ENCODE measurements at places on chromosomes 16 and 17.

DNA sequence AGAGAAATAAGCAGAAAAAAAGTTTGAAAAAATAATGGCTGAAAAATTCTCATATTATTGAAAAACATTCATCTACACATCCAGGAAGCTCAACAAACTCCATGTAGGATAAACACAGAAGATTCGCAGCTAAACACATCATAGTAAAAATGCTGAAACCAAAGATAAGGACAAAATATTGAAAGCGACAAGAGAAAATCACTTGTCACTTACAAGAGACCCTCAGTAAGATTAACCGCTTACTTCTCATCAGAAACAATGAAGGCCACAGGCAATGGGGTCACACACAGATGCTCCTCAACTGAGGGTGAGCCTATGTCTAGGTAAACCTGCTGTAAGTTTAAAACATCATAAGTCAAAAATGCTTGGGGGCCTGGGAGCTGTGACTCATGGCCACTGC, 38.1 kb upstream of the METRNL start:
- DNase-seq, result peak; percentile 45

- no peak for DNase-seq
Observed at GRCh38 chr17:80792373-80792781, 199.3 kb upstream of the CHMP6 start.

DNA sequence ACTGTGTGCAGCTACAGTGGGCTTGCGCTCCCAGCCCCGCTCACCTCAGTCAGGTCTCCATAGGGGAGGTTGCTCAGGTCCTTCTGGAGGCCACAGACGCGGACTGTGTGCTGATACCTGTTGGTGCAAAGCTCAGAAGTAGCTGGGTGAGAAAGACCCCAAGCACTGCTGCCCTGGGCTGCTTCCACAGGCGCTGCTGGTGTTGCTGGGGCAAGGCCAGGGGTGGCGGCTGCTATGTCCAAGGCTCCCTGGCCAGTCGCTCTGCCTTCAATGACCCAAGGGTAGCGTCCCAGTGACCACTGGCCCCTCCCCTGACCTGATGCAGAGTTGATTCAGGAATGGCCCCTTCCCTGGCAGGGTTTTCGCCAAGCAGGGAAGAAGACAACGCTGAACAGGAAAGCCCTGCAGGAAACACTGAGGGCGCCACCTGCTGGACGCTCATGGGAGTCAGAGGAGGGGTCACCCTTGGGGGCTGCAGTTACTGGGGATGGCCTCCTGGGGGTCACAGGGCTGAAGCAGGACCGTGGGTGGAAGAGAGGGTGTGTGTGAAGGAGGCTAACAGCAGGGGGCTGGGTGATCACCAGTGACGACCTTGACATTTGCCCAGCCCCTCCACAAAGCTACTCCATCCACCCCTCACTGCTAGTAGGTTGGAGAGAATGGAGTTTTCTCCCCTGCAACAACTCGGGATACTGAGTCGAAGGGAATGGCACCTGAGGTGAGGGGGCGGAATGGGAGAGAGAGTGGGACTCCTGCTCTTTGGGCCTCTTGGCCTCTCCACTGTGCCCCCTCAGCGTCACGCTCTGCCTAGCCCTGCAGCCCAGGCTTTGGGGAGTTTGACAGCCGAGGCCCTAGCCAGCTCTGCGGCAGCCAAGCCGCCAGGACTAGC, 38.3 kb downstream of the ABCC12 start:
- DNase-seq, result peak; percentile 72

DNA sequence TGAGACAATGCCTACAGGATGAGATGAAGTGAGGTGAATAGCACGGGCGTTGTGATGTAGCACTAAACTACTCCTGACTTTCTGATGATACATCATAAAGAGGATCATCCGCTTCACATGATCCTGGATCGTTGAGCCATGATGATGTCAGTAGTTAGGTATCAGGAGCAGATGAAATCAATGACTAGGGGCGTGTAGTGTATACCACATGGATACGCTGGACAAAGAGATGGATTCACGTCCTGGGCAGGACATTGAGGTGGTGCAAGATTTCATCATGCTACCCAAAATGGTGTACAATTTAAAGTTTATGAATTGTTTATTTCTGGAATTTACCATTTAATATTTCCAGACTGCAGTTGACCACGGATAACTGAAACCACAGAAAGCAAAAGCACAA, 156.6 kb downstream of the ANKFN1 start:
- no peak for DNase-seq

GRCh38 chr17:71632328-71632727, 488.5 kb upstream of the SOX9 start:
- peak; percentile 72 for DNase-seq

DNA sequence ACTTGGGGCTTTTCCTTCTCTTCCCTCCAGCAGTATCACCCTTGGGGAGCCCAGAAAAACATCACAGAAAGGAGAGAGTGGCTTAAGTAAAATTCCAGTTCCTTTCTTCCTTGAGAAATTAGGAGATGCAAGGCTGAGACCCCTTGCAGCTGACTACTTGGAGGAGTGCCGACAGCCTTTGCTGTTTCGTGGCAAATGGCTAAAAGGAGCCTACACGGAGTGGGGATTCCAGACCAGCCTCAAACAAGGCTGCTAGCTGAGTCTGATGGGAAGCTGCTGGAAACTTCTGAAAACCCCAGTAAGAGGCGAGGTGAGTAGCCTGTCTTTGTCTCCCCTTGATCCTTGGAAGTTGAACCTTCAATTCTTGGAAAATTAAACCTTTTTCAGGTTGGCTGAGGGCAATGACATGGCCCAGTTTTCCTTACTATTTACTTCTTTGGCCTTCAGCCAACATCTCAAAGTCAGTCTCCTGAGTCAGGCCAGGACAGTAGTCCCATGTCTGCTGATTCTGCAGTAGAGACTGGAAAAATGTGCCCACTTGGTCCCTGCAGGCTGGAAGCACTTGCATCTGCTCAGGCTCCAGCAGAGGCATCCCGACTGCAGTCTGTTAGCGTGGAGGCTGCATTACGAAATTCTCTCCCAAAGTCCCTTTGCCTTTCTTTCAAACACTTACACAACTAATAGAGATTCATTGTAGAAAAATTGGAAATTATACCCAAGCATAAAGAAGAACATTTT, 23.4 kb downstream of the SMIM36 start:
- DNase-seq, result peak; percentile 3

- no peak for DNase-seq
Observed at GRCh38 chr16:11553371-11553770, 33.3 kb downstream of the LITAF start.

DNA sequence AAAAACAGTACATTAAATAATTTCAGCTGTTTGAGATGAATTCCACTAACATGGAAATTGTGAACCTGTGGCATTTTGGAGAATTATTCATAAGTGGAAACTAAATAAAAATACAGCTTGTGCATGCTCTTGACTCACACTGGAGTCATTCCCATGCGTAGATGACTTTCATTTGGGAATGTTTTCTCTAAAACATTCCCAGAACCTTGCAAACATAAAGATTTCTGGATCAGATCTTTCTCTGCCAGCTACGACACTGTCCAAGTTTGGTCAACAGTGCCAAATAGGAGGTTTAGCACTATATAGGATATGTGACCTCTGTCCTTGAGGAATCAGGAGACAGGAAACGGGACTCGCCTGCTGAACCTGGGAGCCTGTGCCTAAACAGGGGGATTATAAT, 400.9 kb downstream of the SLC39A11 start:
- peak; percentile 88 for DNase-seq

GRCh38 chr17:82985973-82986372, 93.4 kb upstream of the METRNL start:
- DNase-seq, result no peak

DNA sequence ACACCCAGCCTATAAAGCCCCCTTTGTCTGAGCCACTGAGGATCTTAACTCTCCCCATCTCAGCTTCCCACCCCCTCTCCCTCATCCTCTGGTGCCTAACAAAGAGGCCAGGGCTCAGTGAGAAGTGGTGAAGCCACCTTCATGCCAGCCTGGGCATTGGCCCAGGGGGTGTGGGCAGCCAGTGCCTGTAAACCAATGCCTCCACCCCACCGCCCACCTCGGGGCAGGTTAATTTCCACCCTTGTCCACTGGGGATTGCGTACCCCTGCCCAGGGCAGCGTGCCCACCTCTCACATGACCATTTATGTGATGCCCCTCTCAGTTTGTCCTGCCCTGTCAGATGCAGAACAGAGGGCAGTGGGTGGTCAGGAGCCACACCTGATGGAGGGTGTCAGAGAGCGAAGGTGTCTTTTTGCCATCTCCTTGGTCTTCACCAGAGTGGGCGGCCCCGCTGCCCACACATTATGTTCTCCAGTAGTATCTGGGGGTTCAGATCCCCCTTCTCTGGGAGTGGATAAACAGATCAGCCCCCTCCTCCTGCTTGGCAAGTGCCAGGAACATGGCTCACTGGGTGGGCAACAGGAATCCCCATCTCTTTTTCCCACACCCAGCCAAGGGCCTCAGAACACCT, 10.1 kb upstream of the ARHGAP23 start:
- no peak for DNase-seq

DNA sequence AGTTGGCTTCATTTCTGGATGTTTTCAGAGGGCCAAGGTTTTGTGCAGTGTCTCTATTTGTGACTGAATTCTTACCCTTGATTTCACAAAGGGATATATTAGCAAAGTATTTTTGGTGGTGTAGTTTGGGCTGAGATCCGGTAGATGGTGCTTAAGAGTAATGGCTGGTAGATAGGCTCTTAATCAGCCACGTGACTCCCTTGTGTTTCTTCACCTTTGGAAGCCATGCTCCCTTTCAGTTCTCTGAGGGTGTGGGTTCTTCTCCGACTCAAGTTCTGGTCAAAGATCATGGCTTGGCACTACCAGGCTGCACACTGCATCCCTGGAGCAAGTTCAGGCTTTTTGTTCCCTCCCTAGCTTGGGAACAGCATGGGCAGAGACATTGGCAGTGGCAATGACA, 887.3 kb downstream of the CDH8 start:
- no peak for DNase-seq

All from ELR (cell line).